ENCODE measurements at places on chromosomes 13 and 19. TPM values are rescaled to one million over a fixed set of nuclear protein-coding genes. Genes with fewer than 3 reads are reported as not detected.

The TEX101 gene
- not detected for total RNA-seq

The CRB3 gene
- 6.5 TPM for total RNA-seq

The INSL3 gene
- 5.4 TPM for total RNA-seq

The KDELR1 gene
- 45.7 TPM for total RNA-seq

The CACNA1A gene
- total RNA-seq = 0.89 TPM

The MIPEP gene
- 10.7 TPM for total RNA-seq

The EBI3 gene
- 0.92 TPM for total RNA-seq

The DCLK1 gene
- total RNA-seq = not detected

The SHC2 gene
- total RNA-seq = 3.4 TPM

The SOX1 gene
- not detected for total RNA-seq

The FAAP24 gene
- 1.1 TPM for total RNA-seq

The KIR3DL2 gene
- 0.61 TPM for total RNA-seq

The CYP2S1 gene
- 0.70 TPM for total RNA-seq

The ACTMAP gene
- total RNA-seq = 6.8 TPM

The SPACA4 gene
- not detected for total RNA-seq

The TMC4 gene
- 1.4 TPM for total RNA-seq

The LSM14A gene
- 159 TPM for total RNA-seq

The ITPKC gene
- 5.9 TPM for total RNA-seq

The NPAS1 gene
- 0.36 TPM for total RNA-seq

DNA sequence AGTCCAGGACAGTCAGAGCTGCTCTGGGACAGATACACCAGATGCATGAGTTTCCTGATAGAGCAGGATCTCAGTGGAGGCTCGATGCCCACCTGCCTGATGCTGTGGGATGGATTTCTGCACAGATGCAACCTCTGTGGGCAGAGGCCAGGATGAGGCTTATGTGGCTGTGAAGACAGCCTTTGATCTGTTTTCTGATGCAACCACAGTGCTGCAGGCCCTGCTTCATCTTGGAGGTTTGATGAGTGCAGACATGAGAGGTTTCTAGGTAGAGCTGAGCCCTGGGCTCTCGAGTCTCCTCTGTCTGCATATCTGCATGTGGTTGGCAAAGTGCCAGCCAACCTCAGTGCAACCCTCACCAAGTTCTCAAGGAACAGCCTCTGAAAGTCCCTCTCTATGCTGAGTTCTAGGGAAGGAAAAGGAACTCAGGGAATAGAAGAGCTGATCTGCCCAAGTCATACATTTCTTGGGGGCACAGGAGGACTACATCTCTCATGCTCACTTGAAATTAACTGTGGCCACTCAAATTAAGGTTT, 23.1 kb upstream of the TSHZ3 start:
- no peak for DNase-seq

DNA sequence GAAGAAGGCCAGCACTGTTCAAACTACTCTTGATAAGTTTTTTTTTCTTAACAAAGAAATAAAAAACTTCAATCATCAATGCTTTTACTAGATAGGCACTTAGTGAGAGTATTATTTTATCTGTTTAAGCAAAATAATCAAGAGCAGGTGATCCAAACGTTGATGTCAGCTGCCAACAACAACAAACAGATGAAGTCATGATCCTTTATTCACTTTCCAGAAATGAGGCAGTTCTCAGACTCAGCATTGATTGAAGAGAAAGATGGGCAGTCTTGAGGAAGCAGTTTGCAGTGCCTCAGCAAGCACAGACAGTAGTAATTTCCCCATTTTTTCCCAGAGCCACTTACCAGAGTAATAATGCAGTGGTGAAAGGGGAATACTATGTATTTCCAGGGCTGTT, 38.4 kb upstream of the CSNK1A1L start:
- DNase-seq = no peak

DNA sequence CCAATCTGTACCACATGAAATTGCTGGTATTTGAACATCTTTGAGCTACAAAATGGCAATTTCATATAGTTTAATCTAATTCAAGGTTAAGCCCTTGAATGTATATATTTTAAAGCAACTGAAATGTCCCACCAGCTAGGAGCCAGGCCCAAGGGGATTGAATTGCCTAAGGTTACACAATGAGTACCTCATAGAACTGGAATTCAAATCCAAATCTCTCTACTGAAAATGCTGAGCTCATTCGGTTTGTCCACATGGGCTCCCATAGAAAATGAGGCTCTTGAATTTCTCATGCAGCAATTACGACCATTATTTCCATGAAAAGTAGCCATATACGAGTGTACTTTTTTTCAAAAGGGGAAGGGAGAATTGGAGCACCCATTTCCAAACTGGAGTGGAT, 31.5 kb upstream of the FNDC3A start:
- no peak for DNase-seq

GRCh38 chr13:67224148-67224846, 5.8 kb downstream of the PCDH9 start:
- DNase-seq = peak; percentile 18

- DNase-seq = no peak
Observed at GRCh38 chr13:87052731-87053130, 618.4 kb upstream of the SLITRK5 start.

DNA sequence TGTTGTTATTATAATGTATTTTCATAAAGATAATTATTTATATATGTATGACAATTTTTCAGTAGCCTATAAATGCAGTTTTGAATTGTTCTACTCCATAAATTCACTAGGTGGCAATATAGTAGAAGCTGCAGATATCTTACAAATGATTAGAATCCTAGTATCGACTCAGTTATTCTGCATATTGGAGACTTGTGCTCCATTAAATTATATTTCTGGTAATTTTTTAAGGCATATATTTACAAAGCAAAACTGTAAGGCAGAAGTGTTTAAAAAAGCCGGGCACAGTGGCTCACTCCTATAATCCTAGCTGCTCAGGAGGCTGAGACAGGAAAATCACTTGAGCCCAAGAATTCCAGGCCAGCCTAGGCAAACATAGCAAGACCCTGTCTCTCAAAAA, 58.7 kb downstream of the DPY19L3 start:
- DNase-seq = no peak

GRCh38 chr13:74093691-74094090, 40.5 kb downstream of the KLF12 start:
- DNase-seq = no peak

- DNase-seq = peak; percentile 80
Observed at GRCh38 chr19:7868671-7869452, 5.3 kb downstream of the PRR36 start.

DNA sequence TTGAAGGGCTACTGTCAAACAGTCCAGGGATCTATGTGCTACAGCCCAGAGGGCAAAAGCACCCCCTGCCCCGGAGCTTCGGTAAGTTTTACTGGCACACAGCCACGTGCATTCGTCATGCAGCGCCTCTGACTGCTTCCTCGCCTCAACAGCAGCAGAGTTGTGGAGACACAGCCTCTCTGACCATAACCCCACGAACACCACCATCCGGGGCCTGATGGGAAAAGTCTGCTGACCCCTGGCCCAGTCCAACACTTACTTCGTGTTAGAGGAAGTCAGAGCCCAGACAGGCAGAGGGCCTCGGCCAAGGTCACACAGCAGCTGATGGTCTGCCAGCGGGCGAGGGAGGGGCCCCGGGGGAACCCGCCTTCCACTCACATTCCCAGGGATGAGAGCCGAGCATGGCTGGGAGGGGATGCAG, 5.1 kb downstream of the CBARP start:
- DNase-seq = no peak

GRCh38 chr19:19407633-19407930, 2.1 kb downstream of the GATAD2A start:
- DNase-seq = no peak

DNA sequence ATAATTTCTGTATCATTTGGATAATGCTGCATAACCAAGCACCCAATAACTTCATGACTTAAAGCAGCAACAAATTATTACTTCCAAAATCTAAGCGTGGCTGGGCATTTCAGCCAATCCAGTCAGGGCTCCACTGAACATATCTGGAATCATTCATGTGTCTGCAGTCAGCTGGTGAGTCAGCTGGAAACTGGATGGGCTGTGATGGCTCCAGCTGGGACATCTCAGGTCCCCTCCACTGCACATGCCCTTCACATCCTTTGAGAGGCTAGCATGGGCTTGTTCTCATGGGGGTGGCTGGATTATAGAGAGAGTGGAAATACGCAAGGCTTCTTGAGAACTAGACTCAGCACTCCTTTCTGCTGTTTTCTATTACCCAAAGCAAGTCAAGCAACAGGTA, 961.9 kb downstream of the DIAPH3 start:
- DNase-seq = no peak

GRCh38 chr13:94495806-94496205, 16.3 kb upstream of the DCT start:
- DNase-seq = no peak

DNA sequence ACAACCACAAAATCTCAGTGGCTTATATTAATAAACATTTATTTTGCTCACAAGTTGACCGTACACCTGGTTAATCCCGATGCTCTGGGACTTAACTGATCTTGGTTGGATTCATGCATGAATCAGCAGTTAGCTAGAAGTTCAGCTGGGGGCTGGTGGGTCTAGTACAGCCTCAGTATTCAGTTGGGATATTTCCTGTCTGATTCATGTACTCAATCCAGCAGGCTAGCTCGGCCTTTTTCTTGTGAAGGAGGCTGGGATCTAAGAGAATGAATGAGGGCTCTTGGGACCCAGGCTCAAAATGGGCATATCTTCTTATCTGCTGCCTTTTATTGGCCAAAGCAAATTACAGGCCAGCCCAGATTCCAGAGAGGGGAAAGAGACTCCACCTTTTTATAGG, 178.8 kb downstream of the KCTD12 start:
- no peak for DNase-seq

- DNase-seq = peak; percentile 8
Observed at GRCh38 chr19:44570984-44571684, 41.7 kb upstream of the CEACAM20 start.

- peak; percentile 64 for DNase-seq
Observed at GRCh38 chr13:46551410-46552302, 1.3 kb upstream of the LRCH1 start.

- DNase-seq = no peak
Observed at GRCh38 chr13:47869776-47870175, 131.3 kb downstream of the SUCLA2 start.

Data from T-cell (primary cell).